ENCODE measurements at places on chromosomes 11 and 22.

- no peak for DNase-seq
Observed at GRCh38 chr11:119107538-119108145, 498 bp downstream of the C2CD2L start.

DNA sequence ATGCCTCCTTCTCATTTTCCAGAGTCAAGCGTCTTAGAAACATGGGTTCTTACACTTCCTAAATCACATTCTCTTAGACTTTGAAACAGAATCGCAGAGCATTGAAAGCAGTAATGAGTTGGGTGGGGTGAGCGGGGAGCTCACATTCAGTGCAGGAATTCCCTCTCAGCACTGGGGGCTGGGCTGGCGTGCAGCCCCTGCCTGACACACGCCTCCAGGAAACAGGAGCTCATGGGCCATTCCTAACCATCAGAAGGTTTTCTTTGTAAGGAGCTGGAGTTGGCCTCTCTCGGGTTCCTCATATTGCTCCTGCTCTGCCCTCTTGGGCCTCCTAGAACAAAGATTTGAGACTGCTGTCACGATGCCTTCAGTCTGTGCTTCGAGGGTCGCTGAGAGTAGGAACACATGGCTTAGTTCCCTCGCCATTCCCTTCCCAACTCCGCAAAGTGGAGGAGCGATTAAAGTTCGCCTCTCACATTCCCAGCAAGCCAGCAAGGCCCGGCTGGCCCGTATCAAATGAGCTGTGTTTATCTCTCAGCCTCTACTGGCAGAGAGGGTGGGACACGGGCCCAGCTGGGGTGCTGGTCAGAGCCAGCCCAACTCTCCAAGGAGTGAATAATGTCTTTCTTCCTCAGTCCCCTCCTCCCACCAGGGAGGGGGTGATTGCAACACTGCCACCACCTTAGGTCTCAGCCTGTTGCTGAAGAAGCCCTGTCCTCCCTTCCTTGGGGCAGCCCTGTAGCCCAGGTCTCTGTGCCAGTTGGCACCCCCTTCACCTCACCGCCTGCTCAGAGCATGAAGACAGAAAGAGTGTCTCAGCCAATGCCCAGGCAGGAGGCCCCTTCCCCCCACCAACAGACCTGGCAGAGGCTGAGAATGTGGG is 10.4 kb downstream of the CHRDL2 start:
- DNase-seq: no peak

DNA sequence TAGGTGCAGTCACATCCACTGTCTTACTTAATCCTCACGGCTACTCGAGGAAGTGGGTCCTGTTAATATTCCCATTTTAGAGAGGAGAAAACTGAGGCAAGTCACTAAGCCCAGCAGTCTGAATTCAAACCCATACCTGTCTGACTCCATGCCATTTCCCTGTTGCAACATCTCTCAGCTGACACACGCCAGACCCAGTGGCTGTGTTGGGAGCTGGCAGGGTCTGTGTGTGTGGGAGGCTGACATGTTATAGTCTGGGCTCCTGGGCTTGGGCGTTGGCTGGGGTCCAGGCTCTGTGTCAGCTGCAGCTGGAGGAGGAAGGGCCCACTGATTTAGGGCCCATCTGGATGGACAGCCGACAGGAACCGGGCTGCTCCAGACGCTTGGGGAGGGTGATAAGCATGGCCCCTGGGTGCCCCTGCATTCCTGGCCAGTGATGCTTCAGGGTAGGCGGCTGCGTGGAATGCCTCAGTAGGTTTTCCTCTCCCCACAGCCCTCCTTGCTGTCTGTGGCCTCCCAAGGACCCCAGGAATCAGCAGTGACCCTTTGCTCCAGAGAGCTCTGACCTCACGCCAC is 562.5 kb downstream of the MN1 start:
- no peak for DNase-seq

GRCh38 chr11:82225930-82226329 is 507.7 kb downstream of the FAM181B start:
- DNase-seq: no peak

DNA sequence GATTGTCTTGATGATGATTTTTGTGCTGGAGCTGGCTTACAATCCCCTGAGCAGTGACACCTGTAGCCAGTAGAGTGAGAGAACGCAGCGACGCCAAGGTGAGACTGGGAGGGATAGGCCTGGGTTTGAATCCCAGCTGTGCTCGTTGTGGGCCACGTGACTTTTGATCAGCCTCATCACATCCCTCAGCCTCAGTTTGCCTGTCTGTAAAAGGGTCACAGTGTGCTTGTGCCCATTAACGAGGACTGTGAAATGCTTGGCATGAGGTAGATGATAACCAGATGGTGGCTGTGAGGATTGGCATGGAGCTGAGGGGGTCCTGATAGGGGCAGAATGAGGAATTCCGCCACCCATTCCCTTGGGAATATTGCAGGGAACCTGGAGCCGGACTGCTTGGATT is 9.6 kb downstream of the KIAA1671 start:
- no peak for DNase-seq

DNA sequence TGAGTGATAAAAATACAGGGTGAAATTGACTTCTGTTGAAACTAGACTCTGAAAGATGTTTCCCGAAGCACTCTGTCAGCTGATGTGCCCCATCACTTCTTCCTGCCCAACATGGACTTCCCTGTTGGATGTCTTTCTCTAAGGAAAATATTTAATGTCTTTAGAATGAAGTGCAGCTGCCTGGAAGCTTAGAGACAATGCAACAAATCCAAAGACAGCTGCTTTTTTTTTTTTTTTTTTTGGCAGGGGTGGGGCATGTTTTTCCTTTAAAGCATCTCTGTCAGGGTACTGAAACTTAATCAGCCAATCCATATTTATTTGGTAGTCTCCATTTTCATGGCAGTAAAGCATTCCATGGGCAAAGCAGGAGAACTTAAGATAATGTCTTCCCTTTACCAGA is 5.9 kb downstream of the JAM3 start:
- DNase-seq: no peak

DNA sequence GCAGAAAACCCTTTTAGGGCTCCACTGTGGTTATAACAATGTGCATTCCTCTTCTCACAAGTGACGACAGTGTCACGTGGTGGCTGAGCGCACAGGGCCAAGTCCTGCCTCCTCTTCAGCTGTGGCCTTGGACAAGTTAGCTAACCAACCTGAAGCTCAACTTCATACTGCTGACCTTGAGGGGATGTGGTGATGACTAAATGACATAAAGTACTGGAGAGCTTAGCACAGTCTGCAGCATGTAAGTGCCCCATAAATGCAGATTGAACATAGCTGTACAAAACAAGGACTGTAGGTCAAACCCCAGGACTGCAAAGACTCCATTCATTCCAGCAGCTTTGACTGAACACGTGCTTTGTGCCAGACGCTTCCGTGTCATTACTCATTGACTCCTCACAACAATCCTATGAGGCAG is 20.1 kb upstream of the MRGPRX2 start:
- DNase-seq: no peak

DNA sequence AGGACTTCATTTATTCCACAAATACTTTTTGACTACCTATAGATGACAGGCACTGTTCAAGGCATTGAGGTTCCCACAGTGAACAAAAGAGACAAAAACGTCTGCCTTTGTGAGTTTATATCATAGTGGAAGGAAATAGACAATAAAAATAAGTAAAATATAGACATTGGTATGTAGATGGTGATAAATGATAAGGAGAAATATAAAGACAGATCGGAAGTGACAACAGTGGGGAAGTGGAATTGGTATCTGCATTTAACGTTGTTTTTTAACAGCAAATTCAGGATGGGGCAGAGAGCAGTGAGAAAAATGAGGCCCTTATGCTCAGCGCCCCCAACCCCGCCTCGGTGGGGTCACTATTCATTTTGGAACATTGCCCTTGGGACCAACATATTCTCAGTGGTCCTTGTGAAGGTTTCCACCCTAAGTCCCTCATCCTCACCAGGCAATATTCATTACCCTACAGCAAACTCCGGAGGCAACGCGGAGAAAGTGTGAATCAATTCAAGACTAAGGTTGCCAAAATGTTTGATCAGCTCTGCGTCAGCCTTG is 627 bp upstream of the PEX26 start:
- no peak for DNase-seq

DNA sequence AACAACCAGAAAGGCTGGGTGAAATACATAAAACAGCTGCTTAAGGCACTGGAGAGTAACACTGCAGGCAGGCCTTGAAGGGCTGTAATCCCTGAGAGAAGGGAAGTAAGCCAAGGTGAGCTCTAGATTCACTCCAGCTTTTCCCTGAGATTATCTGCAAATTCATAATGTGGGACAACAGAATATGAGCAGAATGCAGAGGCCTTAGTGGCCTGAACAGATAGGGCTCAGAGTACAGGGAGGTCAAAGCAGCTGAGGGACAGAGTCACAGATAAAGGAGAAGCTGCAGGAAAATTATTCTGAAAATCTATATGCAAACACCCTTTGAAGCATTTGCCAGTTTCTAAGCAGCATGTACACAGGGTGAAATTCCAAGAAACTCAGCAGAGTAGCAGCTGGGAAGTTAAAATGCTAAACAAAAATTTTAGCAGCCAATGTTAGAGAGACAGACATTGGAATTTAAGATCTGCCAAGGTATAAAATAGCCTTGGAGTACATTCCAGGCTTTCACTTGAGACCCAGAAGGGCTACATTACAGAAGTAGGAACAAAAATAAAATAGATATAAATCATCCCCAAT is 48.1 kb upstream of the CWF19L2 start:
- DNase-seq: no peak

GRCh38 chr11:21572210-21572609 is 620.7 kb upstream of the ANO5 start:
- no peak for DNase-seq

GRCh38 chr11:8983552-8983951 is 19.3 kb upstream of the TMEM9B start:
- no peak for DNase-seq

DNA sequence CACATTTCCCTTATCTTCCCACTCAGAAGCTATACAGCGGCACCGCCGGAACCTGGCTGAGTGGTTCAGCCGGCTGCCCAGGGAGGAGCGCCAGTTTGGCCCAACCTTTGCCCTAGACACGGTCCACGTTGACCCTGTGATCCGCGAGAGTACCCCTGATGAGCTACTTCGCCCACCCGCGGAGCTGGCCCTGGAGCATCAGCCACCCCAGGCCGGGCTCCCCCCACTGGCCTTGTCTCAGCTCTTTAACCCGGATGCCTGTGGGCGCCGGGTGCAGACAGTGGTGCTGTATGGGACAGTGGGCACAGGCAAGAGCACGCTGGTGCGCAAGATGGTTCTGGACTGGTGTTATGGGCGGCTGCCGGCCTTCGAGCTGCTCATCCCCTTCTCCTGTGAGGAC is 4.9 kb downstream of the NLRX1 start:
- no peak for DNase-seq

DNA sequence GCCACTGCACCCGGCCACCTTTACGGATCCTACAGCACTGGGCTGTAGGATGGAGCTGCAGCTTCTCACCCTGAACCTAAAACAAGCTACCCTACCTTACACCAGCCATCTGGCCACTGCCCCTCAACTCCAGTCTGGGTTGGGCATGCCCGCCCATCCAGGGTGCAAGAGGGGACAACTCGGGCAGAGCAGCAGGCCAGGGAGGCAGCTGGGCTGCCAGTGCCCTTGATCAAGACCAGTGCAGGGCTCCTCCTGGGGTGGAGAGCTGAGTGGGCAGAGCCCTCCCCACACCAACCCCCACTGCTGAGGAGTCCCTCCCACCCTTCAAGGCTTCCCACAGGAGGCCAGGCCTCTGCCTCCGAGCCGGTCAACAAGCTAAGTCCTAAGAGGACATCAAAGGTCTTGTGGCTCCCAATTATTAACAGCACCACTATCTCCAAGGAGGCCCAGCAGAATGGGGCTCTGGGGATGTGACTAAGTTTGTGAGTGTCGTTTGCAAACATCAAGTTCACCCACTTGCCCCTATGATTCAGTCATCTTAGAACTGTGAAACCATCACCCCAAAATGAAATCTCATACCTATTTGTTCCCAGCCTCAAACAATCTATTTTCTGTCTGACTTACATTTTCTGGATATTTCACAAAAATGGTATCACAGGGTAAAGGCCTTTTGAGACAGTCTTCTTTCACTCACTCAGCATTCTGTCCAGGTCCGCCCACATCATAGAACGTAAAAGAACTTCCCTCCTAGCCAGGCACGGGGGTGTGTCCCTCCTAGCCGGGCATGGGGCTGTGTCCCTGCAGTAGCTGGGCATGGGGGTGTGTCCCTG is 11.0 kb downstream of the GATD1 start:
- DNase-seq: no peak

DNA sequence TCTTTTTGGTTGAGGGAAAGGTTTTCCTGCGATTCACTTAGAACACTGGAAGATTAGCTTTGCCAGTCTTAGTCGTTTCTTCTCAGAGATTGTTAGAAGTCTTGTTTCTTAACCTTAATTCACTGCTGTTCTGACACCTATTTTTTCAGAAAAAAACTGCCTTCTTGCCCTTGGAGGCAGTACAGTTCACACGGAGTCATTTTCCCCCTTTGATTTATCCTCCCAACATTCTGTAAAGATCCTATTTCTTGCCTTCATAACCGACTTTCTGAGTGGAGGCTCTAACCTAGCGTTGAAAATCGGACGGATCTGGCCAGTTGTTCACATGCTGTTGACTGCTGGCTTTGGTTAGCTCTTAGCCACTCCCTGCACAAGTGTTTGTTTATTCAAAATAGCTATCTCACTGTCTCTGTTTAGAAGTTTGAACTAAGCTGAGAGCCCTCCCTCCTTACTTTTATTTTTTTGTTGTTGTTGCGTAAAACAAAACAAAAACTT is 737 bp downstream of the BCL2L13 start:
- no peak for DNase-seq

- DNase-seq: no peak
Observed at GRCh38 chr11:93051186-93051585, 81.7 kb downstream of the MTNR1B start.

DNA sequence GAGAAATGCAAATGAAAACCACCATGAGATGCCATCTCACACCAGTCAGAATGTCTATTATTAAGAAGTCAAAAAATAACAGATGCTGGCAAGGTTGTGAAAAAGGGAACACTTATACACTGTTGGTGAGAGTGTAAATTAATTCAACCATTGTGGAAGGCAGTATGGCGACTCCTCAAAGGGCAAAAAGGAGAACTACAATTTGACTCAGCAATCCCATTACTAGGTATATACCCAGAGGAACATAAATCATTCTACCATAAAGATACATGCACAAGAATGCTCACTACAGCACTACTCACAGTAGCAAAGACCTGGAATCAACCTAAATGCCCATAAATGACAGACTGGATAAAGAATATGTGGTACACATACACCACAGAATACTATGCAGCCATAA is 161.1 kb upstream of the PDGFD start:
- DNase-seq: no peak

GRCh38 chr11:1205987-1206331 is 16.9 kb upstream of the MUC5B start:
- no peak for DNase-seq

GRCh38 chr11:124717786-124718651 is 21.7 kb upstream of the NRGN start:
- peak; percentile 5 for DNase-seq
